ENCODE measurements at places on chromosomes 1 and 21.
A peak's percentile ranks its signal among the peaks of the same experiment; 100 is the strongest.

DNA sequence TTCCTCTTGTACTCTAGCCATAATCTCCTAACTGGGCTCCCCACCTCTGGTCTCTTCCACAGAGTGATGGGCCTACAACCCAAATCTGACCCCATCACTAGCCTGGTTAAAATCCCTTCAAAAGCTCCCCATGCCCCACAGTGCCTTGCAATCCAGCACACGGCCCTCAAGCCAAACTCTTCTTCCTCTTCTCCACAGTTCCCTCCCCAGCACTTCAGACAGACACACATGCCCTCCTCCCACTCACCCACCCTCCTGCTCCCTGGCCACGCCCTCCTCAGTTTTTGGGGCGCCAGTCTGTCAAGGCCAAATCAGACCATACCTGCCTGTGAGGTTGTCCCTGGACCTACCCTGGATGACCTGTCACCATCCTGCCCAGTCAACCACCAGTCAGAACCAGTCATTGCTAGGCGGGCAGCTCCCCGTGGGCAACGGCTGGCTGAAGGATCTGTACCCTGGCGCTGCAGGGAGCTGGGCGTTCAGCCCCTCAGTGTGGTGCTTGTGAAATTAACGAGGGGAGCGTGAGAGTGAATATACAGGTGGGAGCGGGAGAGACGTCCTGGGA lies 753 bp downstream of the C1orf210 start:
- no peak for DNase-seq

- DNase-seq, result no peak
Measured at GRCh38 chr21:21101911-21102310, 103.7 kb downstream of the NCAM2 start.

DNA sequence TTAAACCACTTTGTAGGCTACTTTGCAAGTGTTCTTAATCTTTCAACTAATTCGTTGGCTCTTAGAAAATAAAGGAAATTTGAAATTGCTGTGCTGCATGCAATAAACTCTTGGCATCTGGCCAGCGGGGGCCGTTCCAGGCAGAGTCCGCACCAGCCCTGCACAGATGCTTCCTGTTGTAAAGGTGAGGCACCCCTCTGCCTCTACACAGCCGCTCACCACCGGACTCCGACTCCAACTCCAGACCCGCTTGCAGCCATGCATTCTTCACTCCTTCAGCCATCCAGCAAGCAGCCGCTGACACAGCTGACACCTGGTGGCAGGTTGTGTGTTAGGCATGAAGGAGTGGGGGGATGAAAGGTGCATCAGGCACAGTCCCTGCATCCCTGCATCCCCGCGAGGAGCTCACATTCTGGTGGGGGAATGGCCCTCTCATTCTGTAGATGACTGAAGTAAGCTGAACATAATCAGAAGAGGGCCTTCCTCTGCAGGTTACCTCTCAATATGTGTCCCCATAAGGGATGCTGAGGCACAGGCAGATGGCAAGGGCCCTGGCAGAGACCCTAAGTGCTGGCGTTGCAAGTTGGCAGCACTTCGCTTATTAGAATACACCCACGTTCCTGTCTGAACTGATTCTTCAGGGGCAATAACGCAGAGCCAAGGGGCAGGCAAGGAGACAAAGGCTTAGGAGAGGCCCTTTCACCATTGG lies 56.8 kb downstream of the GLIS1 start:
- DNase-seq, result peak; percentile 83

GRCh38 chr1:198480876-198481275 lies 59.6 kb downstream of the ATP6V1G3 start:
- DNase-seq, result no peak

GRCh38 chr21:30257773-30258172 lies 25.0 kb downstream of the KRTAP24-1 start:
- DNase-seq, result no peak

DNA sequence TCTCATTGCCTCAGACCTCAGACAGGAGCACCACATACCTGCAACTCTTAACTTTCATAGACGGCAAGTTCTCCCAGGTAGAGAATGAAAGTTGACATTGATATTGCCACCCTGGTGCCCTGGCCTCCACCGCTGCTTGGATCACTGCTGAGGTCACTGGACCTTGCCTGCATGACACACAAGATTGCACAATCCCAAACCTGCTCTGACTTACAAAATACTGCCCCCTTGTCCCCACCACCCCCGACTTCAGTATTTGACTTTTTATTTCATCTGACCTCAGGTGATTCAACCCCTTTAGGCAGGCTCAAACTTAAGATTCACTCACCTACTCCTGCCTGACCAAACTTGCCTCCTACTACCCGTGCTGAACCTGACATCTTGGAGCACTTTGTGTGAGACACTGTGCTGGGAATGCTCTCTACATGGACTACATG lies 43.1 kb upstream of the S1PR1 start:
- DNase-seq, result no peak

DNA sequence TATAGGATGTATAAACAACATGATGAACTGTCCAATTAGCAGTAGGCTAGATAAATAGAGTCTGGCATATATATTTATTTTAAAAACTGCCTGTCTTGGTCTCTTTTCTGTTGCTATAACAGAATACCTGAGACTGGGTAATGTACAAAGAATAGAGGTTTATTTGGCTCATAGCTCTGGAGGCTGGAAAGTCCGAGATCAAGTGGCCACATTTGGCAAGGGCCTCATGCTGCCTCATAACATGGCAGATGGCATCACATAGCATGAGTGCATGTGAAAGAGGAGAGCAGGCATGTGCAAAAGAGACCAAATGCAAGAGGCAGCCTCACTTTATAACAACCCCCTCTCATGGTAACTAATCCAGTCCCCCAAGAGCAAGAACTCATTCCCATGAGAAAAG lies 6.0 kb downstream of the STYXL2 start:
- DNase-seq, result no peak

GRCh38 chr1:103160281-103160680 lies 52.0 kb upstream of the COL11A1 start:
- no peak for DNase-seq

- no peak for DNase-seq
Measured at GRCh38 chr21:34511181-34511580, 829 bp downstream of the KCNE1 start.

DNA sequence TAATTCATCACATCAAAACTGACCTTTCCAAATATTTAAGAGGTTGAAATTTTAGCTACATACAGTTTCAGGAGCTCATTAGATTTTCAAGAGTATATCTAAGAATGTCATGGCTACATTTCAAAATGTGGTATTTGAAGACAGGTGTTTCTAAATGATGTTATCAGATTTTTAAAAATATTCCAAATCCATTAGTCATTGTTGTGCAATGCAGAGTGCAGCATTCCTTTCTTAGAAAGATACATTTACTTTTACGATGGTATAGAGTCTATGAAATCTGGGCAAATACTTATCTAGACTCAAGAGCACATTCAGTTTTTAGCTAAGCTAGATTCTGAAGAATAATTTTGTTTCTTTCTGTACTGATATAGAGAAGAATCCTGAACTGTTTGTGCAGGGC lies 230.3 kb downstream of the CHRM3 start:
- no peak for DNase-seq

DNA sequence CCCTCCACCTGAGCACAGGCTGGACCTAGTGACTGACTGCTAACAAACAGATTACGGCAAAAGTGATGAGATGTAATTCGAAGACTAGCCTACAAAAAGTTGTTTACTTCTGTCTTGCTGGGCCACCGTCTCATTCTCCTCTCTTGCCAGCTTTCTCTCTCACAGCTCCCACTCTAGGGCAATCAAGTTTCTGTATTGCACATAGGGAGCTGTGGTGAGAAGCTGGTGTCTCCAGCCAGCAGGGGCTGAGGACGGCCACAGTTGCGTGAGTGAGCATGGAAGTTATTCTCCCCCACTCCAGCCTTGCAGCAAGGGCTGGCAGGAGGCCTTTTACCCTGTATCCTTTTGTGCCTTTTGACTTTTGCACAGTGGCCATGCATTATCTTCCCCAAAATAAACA lies 8.6 kb upstream of the COL6A2 start:
- DNase-seq, result no peak

DNA sequence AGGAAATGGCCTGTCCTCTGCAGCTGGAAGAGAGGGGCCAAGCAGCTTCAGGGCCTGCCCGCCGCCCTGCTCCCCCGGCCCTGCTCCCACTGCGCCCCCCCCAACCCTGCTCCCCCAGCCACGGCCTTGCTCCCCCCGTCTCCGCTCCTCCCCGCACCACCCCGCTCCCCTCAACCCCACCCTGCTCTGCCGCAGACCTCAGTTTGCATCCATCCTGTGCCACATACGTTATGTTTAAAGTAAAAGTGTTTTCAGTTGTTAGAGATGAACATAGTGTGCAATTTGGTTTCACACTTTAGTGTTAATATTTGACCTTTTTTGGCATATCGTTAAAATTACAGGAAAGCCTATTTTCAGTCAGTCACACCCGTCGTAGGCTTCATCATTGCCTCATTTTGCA lies 34.1 kb upstream of the DIP2A start:
- DNase-seq, result no peak

GRCh38 chr1:41789661-41790330 lies 128.9 kb downstream of the HIVEP3 start:
- DNase-seq, result no peak

- no peak for DNase-seq
Measured at GRCh38 chr1:5427026-5427613, 565.1 kb downstream of the NPHP4 start.

DNA sequence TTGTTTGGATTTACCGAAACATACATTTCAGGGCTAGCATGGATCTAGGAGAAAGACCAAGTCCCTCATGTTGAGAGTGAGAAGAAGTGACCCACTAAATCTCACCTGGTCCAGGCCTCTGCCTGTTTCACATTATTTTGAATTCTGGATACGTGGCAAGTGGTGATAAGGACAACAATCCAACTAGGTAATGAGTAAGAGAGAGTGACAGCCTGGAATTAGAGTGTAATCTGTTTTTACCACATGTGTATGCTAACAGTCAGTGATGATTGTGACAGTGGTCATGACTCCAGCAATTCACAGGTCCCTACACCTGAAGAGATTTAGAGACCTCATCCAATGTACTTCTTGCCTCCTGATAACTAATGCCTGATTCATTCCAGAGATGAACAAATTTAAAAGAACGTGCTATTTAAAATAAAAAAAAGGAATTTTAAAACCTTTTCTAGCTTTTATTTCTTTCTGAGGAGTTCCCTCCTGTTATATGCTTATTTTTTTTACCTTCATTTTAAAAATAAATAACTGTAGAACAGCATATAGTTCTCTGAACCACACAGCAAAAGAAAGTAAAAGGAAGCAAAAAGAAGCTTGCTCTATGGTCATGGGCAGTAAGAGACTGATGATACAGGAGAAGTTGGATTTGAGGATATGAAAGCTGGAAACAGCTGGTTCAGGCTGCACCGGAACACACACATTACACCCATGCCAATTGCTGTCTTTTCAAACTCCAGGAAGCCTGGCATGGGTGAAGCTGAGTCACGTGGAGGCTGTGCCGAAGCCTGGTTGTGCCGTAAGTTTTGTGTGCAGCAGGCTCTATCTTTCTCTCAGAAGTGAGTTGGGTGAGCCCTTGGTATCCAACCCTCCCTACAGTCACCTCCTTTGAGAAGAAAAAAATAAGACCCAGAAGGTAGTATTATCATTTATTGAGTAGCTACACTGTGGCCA lies 14.7 kb downstream of the C1orf116 start:
- DNase-seq, result no peak

GRCh38 chr1:229689904-229690303 lies 63.9 kb downstream of the URB2 start:
- DNase-seq, result no peak

DNA sequence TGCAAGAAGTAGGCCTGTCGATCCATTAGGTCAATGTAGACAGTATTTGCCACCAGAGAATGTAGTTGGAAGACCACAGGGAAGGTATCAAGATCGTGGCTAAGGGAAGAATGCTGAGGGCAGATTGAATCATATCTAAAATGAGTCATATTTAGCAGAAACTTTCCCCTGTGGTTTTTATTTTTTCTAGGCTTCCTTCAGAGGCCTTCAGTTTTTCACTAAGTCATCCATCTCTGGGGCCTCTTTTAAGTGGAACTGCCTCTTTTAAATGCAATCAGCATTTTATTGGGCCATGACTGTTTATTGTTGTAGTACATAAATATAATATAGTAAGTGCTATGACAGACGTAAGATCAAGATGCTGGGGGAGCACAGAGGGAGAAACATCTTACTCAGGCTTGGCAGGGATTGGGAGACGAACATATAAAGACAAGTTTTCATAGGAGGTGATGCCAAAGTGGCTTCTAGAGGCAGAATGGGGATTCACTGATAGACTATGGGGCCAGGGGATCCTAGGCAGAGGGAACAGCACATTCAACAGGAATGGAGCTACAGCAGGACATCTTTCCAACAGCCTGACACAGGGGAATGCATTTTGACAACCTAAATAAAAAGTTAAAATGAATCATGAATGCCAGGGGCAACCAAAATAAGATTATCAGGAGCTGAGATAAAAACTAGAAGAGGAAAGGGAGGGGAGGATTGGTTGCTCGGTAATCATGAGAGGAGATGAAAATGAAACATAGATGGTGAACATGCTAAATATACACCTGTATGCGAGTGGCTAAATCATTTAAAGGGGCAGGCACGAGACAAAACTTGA lies 20.1 kb downstream of the UBE2U start:
- no peak for DNase-seq

Measured in NCI-H1417 (cell line).